Activated naive CD8-positive, alpha-beta T cell treated with anti-CD3 and anti-CD28 coated beads for 36 hours (primary cell): ENCODE measurements at places on chromosomes 7 and 10.

DNA sequence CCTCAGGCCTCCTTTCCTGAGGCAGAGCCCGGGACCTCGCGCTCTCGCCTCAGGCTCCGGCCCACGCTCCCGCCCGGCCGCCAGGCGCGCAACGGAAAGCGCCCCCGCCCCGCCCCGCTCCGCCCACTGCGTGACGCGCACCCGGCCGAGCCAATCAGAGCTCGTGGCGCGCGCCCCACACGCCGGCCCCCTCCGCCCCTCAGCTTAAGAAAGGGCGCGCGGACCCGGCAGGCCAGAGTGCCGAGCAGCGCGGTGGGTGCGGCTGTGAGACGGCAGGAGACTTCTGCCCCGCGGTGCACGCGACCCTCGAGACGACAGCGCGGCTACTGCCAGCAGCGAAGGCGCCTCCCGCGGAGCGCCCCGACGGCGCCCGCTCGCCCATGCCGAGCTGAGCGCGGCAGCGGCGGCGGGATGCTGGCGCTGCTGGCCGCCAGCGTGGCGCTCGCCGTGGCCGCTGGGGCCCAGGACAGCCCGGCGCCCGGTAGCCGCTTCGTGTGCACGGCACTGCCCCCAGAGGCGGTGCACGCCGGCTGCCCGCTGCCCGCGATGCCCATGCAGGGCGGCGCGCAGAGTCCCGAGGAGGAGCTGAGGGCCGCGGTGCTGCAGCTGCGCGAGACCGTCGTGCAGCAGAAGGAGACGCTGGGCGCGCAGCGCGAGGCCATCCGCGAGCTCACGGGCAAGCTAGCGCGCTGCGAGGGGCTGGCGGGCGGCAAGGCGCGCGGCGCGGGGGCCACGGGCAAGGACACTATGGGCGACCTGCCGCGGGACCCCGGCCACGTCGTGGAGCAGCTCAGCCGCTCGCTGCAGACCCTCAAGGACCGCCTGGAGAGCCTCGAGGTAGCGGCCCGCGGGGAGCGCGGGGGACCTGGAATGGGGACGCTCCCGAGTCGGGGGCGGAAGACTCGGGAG, at the start of gene NPTX2:
Gene NPTX2, plus strand, starts transcription at position 235 of the 909 bp plus-strand sequence. Its CDS starts 177 bp downstream, at position 412.
- DNase-seq, result peak; percentile 40

- DNase-seq, result no peak
Measured at GRCh38 chr7:101838837-101839483, 21.5 kb downstream of the CUX1 start.

GRCh38 chr7:55314967-55315366, 50.2 kb upstream of the LANCL2 start:
- DNase-seq, result no peak

DNA sequence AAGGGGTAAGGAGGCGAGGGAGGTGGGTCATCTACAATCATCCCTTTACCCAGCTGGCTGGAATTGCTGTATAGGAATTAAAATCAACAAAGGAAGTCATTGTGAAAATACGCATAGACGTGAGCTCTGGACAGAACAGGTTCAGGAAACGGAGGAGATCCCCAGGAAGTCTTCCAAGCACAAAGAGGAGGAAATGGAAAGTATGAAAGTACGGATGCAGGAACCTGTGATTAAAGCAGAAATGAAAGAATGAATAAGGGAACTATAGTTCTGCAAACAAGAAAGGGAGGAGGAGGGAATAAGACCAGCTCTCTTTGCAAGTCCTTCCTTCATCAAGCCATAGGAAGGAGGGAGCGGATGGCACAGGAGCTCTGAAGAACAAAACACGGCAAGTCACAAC, 61.8 kb downstream of the PYROXD2 start:
- no peak for DNase-seq

DNA sequence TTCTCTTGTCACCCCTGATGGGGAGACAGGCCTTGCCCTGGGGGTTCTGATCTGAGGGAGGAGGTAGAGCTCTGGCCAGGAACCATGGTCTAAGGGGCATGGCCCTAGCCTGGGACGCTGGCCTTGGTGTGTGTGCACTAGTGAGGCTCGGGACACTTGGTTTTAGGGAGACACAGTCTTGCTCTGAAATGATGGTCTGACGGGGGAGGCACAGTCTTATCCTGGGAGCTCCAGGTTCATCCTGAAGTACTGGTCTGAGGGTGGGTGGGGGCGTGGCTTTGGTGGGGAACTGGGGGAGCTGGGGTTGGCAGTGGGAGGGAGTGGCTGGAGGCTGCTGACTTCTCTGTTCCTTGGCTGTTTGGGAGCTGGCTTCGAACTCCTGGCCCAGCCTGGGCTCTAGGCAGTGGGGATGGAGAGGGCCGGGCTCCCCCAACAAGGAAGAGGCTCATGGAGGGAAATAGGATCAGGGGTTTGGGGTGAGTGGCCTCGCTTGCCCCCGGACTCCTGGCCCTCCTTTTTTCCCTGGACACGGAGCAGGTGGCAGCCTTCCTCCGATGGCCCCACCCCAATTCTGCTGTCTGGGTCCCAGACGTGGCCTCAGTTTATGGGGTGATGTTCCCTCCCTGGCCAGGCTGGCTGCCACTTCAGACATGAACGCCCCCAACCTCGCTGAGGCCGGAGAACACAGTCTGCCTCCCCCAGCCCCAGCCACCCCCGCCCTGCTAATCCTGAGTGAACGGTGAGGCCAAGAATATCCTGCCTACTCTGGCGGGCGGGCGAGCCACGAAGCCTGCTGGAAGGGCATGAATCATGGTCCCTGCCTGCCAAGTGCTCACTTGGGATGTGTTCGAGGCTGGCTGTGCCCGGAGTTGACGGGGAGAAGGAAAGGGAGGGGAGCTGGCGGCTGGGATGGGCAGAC, 43.5 kb downstream of the TMEM270 start:
- no peak for DNase-seq

GRCh38 chr10:11532306-11532705, 79.1 kb downstream of the USP6NL start:
- DNase-seq, result no peak
